ENCODE measurements at places on chromosomes 3 and 15. TPM values are rescaled to one million over a fixed set of nuclear protein-coding genes. Genes with fewer than 3 reads are reported as not detected.

DNA sequence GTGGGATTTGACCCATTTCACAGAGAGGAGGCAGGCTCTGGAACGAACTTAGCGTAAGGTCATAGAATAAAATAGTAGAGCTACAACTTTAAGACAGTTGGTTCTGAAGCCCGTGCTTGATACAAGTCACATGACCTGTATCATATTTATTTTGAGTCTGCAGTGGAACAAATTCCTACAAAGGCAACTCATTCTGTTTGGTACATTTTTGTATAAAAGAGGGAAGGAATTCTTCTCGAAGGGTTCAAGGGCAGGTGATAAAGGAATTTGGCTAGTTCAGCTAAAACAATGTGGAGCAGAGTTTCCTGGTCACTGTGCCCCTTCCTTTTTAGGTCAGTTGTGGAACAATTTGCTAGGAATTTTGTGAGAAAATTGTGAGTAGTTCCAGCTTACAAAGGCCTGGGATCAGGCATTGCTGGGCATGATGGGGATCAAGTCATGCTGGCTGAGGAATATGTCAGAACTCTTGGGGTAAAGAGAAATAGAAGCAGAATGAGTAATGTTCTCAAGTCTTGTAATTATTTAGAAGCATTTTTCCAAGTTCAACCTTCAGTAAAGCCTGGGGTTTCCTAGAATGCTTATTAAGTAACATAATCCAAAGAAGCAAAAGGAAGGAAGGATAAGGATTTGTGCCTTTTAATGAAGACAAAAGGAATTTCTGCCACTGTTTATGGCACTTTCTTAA lies 19.1 kb downstream of the USP3 start:
- no peak overlapping the region for H3K4me3 ChIP-seq
- H3K27me3 ChIP-seq: no peaks in the 10 kb centered on the region
- no peak for DNase-seq
- H3K36me3 ChIP-seq: no peaks in the 10 kb centered on the region
- H3K4me1 ChIP-seq: peaks cover 88% of the 10 kb centered on the region

DNA sequence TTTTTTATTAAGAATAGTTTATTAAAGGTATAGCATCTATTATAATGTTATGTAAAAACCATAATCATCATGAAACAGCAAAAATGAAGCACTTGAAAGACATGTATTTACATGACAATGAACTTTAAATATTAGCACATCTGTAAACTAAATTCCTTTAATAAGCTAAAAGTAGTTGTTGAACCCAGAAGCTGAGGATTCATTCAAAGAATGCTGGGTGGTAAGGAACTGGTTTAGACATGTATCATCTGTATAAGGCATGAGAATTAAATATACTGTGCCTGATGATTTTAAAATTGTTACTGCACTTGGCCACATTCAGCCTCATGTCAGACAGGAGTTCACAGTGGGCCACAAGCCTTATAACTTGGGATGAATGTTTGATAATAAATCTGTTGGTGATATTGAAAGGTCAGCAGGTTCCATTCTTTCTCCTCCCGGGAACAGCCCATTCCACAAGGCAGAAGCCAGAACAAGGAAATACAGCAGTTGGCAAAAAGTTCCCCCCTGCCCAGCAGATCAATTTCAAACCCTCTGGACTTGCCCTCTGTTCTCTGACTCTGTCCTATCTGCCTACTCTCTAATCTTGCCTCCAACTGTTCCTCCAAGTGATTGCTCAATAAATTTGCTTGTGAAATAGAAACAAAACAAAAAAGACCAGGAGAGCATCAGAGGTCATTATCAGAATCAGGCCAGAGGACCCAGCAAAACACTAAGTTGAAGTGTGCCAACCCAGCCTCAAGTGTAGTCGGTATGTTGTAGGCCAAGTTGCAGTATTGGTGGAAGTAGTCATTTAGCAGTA lies 49.8 kb upstream of the TEX264 start:
- H3K27ac ChIP-seq: no peak overlapping the region
- H3K4me1 ChIP-seq: peaks cover 2% of the 10 kb centered on the region
- H3K4me3 ChIP-seq: no peak overlapping the region
- no peaks in the 10 kb centered on the region for H3K36me3 ChIP-seq
- no peak for DNase-seq

DNA sequence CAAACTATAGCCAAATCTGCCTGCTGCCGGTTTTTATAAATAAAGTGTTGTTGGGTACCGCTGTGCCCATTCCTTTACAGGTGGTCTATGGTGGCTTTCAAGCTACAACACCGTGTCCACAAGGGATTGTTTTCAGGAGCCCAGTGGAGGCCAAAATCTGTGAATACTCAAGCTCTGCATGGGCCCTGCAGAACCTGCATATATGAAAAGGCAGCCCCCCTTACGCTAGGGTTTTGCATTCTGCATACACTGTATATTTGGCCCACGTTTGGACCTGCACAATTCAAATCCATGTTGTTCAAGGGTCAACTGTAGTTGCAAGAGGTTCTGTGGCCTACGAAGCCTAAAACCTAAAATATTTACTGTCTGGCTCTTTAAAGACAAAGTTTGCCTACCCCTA lies 122.2 kb upstream of the TLE3 start:
- H3K4me1 ChIP-seq: peaks cover 11% of the 10 kb centered on the region
- no peaks in the 10 kb centered on the region for H3K36me3 ChIP-seq
- no peak overlapping the region for H3K27ac ChIP-seq
- no peak overlapping the region for H3K4me3 ChIP-seq
- DNase-seq: no peak

DNA sequence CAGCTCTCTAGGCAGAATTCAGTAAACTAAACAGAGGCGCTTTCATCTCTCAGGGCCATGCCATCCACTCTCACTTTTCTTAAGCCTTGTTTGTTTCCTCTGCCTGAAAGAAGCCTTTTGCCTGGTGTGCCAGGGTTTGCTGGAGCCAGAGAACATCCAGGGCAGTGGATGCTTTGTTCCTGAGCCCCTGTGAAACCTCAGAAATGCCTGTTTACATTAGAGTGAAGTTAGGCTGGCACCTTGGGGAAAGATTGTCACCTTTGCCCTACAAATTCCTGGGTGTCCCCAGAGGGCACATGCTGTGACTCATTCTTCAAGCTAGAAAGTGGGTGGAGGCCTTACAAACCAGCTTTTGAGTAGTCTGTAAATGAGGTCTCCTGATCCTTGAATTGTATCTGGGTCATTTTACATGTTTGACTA lies 10.7 kb upstream of the TRAK1 start:
- H3K4me3 ChIP-seq: no peak overlapping the region
- no peaks in the 10 kb centered on the region for H3K27me3 ChIP-seq
- DNase-seq: peak; percentile 40
- H3K4me1 ChIP-seq: peaks cover 44% of the 10 kb centered on the region

- H3K27ac ChIP-seq: no peak overlapping the region
- H3K36me3 ChIP-seq: no peaks in the 10 kb centered on the region
- DNase-seq: no peak
- H3K27me3 ChIP-seq: no peaks in the 10 kb centered on the region
- H3K4me1 ChIP-seq: no peaks in the 10 kb centered on the region
- H3K4me3 ChIP-seq: no peak overlapping the region
Measured at GRCh38 chr3:172653004-172653572, 57.8 kb downstream of the NCEH1 start.

Gene JAGN1
- total RNA-seq: 11.7 TPM

- no peaks in the 10 kb centered on the region for H3K27me3 ChIP-seq
- no peak for DNase-seq
- no peak overlapping the region for H3K27ac ChIP-seq
- H3K36me3 ChIP-seq: peaks cover 3% of the 10 kb centered on the region
- H3K4me1 ChIP-seq: peaks cover 39% of the 10 kb centered on the region
Measured at GRCh38 chr3:32280262-32280910, 41.9 kb downstream of the CMTM8 start.

GRCh38 chr3:74363346-74363745 lies 251.1 kb downstream of the CNTN3 start:
- no peaks in the 10 kb centered on the region for H3K4me1 ChIP-seq
- no peaks in the 10 kb centered on the region for H3K27me3 ChIP-seq
- DNase-seq: no peak

GRCh38 chr15:90184119-90184785 lies 16.9 kb upstream of the SEMA4B start:
- H3K4me3 ChIP-seq: peak overlapping the region; percentile 60
- H3K27me3 ChIP-seq: no peaks in the 10 kb centered on the region
- DNase-seq: peak; percentile 21
- no peaks in the 10 kb centered on the region for H3K36me3 ChIP-seq
